Stimulated activated CD4-positive, alpha-beta T cell treated with anti-CD3 and anti-CD28 coated beads, Interleukin-1b, Interleukin-23, amount 100 ng/mL, for 1 hour (primary cell): ENCODE measurements at places on chromosomes 13 and 19.

DNA sequence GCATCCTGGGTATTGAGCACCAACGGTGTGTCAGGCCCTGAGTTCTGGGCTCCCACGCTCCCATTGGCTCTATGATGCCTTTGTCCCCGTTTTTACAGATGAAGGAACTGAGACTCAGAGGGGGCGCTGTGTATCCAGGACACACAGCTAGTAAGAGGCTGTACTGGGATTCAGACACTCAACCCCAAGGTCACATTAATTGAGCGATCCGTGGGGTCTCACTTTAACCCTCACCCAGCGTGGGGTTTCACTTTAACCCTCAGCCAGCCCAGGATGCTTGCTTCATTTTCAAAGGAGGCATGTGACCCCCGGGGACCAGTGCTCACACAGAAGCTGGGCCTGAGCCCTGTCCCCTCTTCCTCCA, 42.6 kb downstream of the CYP4F22 start:
- DNase-seq: peak; percentile 7

GRCh38 chr13:20441879-20442278, 83.8 kb downstream of the CRYL1 start:
- DNase-seq: no peak

GRCh38 chr13:85408415-85408814, 390.8 kb downstream of the SLITRK6 start:
- DNase-seq: no peak

GRCh38 chr19:991174-991931, 7.2 kb downstream of the WDR18 start:
- peak; percentile 39 for DNase-seq
